ENCODE measurements at places on chromosomes 11 and 22.

- no peak for DNase-seq
Measured at GRCh38 chr22:38402204-38402603, 52.8 kb downstream of the KCNJ4 start.

- no peak for DNase-seq
Measured at GRCh38 chr22:37403267-37403960, 23.9 kb downstream of the ELFN2 start.

DNA sequence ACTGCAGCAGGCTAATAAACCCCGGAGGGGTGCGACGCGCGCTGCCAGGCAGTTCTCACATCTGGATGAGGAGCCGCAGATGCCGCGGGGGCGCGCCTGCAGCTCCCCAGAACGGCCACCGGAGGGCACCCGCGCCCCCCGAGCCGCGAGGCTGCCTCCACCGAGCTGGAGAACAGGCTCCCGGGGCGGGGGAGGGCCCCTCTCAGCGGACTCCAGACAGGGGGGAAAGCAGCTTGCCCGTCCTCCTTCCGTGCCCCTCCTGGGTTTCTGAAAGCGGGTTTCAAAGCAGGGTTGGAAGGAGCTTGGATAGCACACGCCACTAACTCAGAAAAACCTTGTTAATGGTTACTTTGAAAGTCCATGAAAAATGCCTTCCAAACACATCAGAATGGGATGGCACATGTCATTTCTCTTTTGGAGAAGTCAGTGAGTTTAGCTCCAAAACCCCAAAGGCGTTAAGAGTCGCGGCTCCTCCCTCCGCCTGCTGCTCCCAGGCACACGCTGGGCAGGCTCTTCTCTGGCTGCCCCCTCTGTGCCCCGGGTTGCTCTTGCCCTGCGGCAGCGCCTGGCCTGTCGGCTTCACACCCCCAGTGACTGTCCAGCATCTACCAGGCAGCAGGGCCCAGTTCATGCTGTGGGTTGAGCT lies 317.8 kb downstream of the NTM start:
- peak; percentile 58 for DNase-seq

- no peak for DNase-seq
Measured at GRCh38 chr11:12008790-12009616, 577 bp upstream of the DKK3 start.

DNA sequence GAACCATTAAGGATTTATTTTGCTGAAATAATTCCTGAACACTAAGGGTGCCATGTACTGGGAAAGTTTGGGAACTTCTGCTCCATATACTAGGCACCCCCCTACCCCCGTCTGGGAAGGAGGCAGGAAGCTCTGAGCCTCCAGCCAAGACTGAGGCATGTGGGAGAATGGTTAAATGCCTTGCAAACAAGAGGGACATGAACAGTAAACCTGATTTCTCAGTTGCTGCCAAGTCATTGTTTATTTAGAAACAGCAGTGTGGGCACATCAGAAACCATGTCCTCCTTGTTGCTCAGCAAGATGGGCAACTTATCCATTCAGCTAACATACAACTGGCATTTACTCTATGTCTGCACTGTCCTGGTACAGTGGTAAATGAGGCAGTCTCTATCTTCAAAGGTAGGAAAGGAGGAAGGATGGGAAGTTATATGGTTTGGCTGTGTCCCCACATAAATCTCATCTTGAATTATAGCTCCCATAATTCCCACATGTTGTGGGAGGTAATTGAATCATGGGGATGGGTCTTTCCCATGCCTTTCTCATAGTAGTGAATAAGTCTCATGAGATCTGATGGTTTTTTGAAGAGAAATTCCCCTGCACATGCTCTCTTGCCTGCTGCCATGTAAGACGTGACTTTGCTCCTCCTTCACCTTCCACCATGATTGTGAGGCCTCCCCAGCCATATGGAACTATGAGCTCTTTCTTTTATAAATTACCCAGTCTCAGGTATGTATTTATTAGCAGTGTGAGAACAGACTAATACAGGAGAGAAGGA lies 459.1 kb downstream of the MIAT start:
- no peak for DNase-seq

- no peak for DNase-seq
Measured at GRCh38 chr11:76659672-76660532, 10.6 kb downstream of the LRRC32 start.

- no peak for DNase-seq
Measured at GRCh38 chr11:1997755-1998154, at the start of gene H19. H19 (minus strand) TSS chr11:1997842.

DNA sequence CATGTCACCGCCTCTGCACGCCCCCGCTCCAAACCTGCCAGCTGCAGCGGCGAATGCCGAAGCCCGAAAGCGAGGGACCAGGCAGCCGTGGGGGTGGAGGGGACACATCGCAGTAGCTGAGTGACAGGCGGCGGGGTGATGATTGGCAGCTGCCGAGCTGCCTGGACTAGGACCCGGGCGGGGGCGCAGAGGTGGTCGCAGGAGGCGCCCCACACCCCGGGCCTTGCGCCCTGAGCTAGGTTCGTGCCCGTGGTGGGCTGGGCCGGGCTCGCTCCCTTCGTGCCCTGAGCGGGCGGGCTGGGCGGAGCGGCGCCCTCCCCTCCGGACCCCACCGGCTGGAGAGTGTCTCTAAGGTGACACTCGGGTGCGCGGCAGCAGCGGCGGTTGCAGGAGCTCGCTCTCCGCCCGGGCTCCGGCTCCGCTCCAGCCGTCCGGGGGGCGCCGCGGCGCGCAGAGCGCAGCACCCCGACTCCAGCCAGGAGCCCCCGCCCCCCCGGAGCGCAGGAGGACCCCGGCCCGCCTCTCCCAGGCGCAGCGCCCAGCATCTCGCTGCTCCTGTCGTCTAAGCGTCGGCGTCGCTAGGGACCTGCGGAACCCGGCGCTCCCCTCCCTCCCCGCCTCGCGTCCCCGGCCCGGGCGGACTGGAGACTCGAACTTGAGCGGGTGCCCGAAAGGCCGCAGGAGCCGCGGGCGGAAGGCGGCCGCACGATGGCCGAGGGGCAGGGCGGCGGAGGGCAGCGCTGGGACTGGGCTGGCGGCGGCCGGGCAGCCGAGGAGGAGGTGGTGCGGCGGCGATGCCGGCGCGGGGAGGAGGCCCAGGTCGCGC lies 14.5 kb upstream of the DGKZ start:
- no peak for DNase-seq

DNA sequence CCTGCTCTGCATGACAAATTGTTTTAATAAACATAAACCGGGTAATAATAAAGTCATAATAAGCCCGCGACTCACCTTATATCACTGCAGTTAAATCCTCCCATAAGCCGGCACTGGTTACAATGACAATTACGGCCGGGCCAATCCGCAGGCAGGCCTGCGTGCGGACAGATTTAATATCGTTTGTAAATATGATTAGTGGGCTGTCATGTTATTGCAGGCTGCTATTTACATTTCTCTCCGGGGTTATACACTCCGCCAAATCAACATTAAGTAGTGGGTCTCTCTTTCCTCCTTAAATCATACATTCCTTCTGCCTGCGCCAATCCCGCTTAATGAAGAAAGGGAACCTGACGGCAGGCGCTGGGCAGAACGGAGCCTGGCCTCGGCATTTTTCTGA lies 51.8 kb upstream of the LMO1 start:
- no peak for DNase-seq

GRCh38 chr11:73961321-73961720 lies 10.5 kb downstream of the DNAJB13 start:
- no peak for DNase-seq

DNA sequence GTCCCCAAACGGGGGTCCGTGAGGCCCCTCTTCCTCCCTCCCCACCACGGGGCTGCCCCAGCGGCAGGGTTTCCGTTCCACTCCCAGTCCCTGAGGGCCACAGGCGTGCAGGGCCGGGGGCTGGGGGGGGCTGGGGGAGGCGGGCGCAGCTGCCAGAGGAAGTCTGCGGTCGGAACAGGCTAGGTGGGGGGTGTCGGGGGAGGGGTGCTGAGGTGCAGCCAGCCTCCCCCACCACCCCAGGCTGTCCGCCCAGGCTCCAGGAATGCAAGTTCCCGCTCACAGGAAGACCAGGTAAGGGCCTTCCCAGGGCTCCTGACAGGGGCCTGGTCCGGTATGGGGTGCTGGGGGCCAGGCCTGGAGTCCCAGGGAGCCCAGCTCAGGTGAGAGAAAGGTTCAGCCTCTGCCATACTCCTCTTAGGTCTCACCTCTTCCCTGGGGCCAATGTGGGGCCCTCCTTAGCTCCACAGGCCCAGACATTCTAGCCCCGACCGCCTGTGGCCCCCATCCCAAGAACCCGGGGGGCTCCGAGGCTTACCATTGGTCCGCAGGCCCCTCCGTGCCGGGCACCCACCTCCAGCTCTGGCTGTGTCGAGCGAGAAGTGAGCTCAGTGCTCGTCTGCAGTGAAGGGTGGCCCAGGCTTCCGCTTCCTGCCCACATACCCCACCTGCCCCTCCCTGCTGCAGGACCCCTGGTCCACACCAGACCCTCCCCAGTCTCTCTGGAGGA lies at the start of gene PTPRCAP:
Gene PTPRCAP, minus strand, starts transcription at position 601 of the 727 bp plus-strand sequence. Its CDS starts 63 bp downstream, at position 538.
- DNase-seq, result peak; percentile 58

DNA sequence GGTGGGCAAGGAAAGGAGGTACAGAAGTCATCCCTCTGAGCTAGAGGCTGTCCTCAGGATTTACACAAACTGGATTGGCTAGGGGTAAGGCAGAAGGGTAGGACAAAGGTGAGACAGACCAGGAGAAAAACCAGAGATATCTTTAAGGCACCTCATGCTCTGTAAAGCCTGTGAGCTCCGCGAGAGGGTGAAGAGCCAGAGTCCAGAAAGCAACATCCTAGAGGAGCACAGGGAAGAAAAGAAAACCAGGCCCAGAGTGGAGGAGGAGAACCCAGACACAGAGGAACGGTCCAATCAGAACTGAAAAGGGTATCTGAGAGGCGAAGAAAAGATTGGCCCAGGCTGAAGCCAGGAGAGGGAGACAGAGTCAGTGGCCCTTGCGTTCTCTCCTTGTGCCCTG lies 5.1 kb downstream of the SLC37A4 start:
- DNase-seq, result no peak

DNA sequence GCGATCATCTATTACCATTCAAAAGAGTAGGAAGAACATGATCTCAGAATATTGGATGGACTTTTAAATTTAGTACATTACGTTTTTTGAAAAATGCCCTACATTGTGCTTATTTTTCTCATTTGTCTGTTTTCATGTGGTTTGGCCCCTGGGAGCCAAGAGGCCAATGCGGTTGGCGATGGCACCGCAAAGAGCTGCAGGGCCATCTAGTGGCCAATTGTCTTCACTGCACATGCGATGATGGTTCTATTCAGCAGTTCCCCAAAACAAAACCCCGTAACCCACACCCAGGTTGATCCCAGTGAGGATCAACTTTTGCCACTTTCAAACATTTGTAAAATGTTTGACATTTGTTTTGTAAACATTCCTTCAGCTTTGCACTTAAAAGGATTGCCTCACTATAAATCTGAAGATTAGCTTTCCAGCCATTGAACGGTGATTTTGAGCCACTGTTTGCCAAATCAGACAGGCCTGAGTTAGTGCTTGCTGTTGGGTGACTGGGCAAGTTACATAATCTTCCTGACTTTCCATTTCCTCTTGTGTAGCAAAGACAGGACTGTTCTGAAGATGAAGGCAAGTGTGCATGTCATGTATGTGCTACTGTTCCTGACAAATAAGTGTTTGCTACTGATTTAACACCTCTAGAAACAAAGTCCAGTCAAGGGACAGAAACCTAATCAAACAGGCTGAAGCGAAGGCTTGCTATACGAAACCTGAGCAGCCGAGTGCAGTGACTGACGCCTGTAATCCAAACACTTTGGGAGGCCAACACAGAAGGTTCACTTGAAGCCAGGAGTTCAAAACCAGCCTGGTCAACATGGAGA lies 29.2 kb upstream of the XBP1 start:
- peak; percentile 59 for DNase-seq

GRCh38 chr11:57288771-57289579 lies 35.8 kb downstream of the TNKS1BP1 start:
- no peak for DNase-seq

DNA sequence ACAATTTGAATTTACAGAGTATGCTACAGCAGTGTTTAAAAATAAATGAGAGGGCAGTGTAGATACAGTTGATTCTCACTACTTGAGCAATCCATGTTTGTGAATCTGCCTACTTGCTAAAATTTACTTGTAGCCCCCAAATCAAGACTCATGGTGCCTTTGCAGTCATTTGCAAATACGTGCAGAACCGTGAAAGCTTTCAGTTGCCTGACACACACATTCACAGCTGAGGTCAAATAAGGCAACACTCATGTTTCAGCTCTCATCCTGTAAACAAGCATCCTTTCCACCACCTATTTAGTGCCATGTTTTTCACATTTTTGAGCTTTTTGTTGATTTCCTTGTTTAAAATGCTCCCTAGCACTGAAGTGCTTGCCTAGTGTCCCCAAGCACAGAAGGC lies 32.5 kb upstream of the RASL10A start:
- no peak for DNase-seq

- no peak for DNase-seq
Measured at GRCh38 chr11:63508009-63508408, 2.1 kb downstream of the LGALS12 start.

DNA sequence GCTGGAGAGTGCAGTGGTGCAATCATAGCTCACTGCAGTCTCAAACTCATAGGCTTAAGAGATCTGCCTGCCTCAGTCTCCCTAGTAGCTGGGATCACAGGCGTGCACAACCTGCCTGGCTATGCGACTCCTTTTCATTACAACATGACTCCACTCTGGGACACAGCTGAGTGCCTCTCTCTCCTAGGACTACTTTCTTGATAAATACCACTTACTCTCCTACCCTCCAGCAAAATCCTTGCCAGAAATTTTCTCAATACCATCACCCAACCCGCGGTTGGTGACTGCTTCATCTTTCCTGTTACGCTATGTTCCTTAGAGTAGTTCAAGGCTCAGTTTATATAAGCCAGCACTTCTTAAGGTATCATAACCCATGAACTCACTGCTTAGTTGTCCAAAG lies 26.9 kb downstream of the ARFGAP3 start:
- no peak for DNase-seq

DNA sequence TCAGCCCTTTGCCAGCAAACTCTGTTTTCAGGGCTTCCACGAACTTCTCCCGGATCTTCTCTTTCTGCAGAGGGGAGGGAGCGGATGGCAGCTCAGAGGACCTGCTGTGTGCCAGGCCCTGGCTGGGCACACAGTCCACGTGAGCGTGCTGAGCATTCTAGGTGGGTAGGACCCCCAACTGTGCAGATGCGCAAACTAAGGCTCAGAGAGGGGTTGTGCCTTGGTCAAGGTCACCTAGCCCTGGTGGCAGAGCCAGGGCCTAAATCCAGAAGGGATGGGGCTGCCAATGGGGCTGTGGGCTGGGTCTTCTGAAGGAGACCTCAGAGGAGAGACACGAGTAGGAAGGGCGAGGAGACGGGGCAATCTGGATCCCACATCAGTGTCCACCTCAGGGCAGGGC lies 10.8 kb downstream of the PMM1 start:
- no peak for DNase-seq
